ENCODE measurements at places on chromosomes 12 and 14. TPM values are rescaled to one million over a fixed set of nuclear protein-coding genes. Genes with fewer than 3 reads are reported as not detected.

DNA sequence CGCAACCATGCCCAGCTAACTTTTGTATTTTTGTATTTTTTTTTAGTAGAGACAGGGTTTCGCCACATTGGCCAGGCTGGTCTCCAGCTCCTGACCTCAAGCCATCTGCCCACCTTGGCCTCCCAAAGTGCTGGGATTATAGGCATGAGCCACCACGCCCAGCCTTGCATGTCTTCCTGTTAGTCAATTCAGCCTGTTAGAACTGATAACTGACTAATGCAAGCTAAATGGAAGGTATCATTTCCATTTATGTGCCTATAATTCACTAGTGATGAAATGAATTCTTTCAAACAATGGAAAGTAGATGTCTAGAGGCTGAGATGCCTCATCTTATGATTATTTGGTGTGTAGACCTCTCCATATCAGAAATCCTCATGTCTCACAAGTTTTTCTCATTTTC, 37.3 kb upstream of the DIP2B start:
- peak; percentile 3 for DNase-seq

Gene CD163
- not detected for total RNA-seq

Gene GUCY2C
- not detected for total RNA-seq

DNA sequence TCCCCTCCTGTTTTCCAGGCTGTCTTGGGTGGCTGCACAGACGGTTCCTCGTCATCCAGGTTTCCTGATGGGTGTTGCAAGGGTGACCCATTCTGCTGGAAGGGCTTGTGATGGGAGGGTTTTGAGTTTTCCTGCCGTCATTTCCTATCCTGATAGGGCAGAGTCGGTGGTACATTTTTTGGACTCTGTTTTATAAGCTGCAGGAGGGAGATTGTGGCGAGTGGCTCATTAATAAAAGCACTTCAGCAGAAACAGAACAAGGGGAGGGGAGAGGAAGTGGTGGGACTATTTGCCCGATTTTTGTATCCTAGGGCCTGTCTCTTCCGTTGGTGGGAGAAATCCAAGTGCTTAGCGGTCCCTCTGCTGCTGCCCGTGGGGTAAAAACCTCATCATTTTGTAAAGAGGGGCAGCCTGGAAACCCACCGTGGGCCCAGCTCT, 40.0 kb downstream of the TSPAN9 start:
- no peak for DNase-seq

DNA sequence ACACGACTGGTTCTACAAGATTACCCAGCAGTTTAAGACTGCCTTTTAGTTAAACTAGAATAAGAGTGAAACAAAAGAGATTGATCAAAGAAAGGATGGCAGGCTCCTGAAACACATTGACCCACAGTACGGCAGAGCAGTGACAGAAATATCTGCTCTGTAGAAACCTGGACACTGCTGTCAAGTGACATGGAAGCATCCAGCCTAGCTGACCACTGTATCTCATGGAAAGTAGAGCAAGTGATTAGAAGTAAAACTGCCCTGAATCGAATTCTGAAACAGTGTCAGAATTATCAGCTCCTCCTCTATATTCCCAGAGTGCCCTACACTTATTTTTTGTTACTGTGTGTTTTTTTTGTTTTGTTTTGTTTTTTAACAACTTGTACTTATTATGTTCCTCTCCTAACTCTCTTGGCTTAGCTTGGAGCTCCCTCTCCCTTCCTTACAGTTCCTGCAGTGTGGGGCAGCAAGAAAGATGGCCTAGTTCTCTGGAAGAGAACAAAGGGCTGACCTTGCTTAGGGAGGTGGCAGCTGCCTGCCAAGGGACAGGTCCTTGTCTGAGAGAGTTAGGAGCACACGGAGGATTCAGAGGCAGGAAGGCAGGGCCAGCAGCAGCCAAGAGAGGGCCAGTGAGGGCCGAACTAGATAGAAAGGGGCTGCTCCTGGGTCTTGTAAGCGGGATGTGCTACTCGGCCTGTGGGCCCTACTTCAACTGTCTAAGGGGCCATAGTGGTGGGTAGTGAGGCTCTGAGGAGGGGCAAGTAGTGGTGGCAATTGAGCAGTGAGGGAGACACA, 97.2 kb downstream of the PTPRR start:
- DNase-seq, result no peak

GRCh38 chr14:43157661-43158060, 1349.4 kb downstream of the FSCB start:
- DNase-seq, result no peak

Data from GM23248 (cell line).